RCC 7860 (cell line): ENCODE measurements at places on chromosomes 12 and 14.

GRCh38 chr12:57033431-57033830 lies 16.5 kb downstream of the MYO1A start:
- no peak for DNase-seq

DNA sequence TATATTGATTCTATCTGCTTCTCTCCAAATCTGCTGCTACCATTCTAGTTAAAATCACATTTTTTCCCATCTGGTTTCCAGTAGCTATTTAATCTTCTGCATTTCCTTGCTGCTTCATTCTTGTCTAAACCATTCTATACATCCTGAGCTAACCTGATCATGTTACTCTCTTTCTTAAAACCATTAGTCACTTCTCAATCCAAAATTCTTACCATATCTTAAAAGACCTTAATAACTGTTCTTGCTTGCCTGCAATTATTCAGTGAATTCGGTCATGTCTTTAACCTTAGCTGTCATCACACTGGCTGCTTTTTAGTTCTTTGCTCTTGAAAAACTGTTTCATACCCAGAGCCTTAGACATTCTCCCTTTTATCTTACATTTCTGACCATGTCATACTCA lies 56.4 kb upstream of the PZP start:
- no peak for DNase-seq

- no peak for DNase-seq
Observed at GRCh38 chr12:6233121-6233971, 33.1 kb downstream of the CD9 start.

DNA sequence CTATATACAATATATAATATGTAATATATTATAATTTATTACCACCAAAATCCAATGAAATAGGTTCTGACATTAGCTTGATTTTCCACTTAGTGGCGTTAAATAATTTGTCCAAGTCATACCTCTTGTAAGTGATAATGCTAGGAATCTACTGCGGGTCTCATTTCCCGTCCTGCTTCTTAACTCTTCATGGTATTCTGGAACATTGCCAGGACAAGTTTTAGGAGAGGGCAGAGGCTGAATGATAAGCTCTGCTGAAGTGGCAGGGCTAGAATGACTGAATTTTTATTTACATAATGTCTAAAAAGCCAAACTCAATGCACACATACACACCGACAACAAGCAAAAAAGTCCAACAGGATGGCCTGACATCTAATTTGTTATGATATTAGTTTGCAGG lies 70.4 kb upstream of the PTPRQ start:
- DNase-seq = no peak

DNA sequence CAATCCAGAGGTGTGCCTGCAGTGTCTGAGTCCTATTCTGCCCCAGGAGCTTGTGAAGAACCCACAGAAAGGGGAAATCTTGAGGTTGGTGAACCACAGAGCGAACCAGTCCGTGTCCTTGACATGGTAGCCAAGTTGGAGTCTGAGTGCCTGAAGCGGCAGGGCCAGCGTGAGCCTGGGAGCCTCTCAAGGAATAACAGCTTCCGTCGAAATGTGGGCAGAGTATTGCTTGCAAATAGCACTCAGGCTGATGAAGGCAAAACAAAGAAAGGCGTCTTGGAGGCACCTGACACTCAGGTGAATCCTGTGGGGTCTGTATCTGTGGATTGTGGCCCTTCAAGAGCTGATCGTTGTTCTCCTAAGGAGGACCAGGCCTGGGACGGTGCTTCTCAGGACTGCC lies 60.5 kb downstream of the ATG14 start:
- DNase-seq = no peak

DNA sequence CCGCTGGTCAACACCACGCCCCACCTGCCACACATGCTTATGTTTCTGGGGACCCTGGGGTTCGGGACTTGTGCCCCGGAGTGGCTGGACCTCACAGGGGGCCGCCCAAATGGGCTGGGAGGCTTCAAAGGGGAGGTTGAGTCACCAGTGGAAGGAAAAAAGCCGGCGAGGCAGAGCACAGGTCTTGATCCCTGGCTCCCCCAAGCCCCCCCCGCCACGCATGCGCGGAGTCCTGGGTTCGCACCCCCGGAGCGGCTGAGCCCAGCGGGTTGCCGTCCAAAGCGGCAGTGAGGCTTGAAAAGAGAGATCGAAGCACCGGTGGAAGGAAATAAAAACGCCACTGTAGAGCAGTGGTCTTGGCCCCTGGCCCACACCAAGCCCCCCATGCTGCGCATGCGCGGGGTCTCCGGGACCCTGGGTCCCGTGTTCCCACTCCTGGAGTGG lies 313.5 kb downstream of the ALG10 start:
- DNase-seq = no peak

DNA sequence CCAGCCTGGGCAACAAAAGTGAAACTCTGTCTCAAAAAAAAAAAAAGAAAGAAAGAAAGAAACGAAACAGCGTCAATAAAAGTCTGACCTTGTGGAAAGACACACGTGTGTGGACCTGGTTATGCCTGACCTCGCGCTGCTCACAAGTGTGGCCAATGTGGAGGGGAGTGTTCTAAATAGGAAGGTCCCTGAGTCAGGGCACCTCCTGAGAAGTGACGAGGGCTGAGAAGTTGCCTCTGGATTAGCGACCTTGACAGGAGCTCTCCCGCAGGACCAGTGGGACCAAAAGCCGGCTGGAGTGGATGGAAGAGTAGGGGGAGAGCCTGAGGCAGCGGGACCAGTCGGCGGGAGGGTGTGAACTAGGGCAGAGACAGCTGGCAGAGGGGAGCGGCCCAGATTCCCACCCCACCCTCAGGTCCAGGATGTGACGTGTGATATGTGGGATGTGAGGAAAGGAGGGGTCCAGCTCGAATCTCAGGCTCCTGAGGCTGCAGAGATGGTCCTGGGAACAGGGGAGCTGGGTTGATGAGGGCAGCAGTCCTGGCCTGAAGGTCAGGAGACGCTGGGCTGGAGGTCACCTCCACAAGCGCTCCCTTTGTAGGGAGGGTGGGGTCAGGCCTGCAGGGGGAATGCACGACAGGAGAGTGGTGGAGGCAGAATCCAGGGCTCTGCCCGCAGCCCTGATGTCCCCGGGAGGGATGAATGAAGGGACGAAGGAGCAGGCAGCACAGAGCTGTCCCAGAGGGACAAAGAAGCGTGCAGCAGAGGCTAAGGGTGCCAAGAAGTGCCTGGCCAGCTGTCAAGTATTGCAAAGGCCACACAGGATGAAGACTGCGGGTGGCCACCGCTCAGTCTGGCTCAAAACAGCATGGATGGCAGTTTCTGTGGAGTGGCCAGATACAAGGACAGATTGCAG lies 24.8 kb upstream of the GPR68 start:
- DNase-seq = no peak

- DNase-seq = no peak
Observed at GRCh38 chr12:104455578-104456416, 951 bp upstream of the CHST11 start.

GRCh38 chr12:65106948-65107347 lies 14.2 kb downstream of the WIF1 start:
- DNase-seq = no peak

- DNase-seq = no peak
Observed at GRCh38 chr12:62919838-62920237, 15.1 kb downstream of the PPM1H start.

- no peak for DNase-seq
Observed at GRCh38 chr12:7293670-7294069, 10.2 kb upstream of the ACSM4 start.

- no peak for DNase-seq
Observed at GRCh38 chr12:2832550-2833127, 2.2 kb downstream of the NRIP2 start.

GRCh38 chr14:76918782-76919394 lies 92.7 kb downstream of the LRRC74A start:
- peak; percentile 90 for DNase-seq

DNA sequence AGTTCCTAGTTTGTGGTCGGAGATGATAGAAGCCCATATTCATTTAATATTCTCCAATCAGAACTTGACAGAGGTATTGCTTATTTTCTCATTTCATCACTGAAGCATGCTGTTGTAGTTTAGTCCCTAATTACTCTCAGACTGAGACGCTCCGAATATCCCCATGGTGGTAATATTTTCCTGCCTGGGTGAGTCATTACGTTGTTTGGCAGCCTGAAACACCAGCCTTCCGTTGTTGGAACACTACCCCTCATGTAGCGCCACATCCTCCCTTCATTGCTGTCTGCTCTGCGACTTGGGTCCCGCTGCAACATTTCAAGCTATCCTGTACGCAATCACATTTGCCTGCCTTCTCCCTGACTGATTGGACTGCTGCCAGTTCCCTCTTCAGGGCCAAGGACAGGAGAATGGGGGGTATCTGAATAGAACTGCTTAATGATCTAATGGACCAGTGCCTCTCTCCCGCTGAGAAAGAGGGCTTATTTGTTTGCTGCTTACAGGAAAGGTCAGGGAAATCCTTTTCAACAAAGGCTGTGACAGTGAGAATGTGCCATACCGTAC lies 369.1 kb downstream of the NPAS3 start:
- no peak for DNase-seq

DNA sequence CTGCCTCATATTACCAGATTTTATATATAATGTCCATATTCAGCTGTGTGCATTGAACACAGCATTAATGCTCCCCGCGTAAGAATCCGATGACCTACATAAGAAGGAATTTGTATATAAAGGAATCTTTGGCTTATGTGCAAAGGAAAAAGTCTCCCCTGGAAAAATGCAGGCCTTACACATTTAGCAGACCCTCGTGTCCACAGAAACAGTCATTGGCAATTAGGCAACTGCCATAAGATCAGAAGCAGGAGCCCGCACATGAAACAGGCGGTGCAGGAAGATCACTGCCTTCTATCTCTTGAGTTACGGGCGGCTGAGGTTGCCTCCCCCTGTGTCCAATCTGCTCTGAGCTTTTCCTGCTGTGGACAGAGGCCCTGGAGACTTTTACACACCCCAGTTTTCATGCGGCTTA lies 63.2 kb upstream of the RFX4 start:
- DNase-seq = no peak

GRCh38 chr12:75951399-75952278 lies 79.9 kb downstream of the PHLDA1 start:
- peak; percentile 20 for DNase-seq

GRCh38 chr12:113082486-113083148 lies 26.1 kb downstream of the DTX1 start:
- no peak for DNase-seq

DNA sequence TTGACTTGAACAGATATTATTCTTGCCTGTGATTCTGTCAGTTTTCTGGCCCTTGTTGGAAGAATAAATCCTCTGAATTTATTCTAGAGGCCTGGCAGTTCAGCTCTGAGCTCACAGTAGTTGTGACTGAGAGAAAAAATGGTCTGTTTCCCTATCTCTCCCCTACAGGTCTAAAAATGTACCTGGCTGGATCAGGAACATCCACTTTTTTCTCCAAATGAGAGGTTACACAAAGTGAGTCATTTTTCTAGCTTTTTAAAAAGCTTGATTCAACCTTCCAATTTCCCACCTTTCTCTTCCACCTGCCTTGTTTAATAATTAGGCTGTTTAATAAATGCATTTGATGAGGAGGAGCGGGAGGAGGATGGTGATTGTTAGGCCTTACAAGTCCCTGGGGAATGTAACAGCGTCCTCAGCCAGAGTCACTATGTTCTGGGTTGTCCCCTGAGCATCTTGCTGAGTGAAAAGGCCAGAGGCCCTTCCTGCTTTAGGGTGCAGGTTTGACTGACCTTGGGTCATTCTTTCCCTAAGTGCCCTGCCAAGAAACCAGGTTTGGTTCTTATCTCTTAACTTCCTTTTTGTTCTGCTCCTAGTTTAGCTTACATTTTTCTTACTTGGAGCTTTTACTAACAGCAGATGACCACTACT lies 91.7 kb upstream of the FUT8 start:
- DNase-seq = no peak

GRCh38 chr12:21775133-21775820 lies 771 bp upstream of the KCNJ8 start:
- no peak for DNase-seq

GRCh38 chr14:92675976-92676375 lies 72.5 kb downstream of the LGMN start:
- no peak for DNase-seq

GRCh38 chr14:44962334-44963043 lies 499 bp downstream of the TOGARAM1 start:
- DNase-seq = no peak

GRCh38 chr12:6563448-6564050 lies 4.5 kb downstream of the NOP2 start:
- no peak for DNase-seq

- DNase-seq = no peak
Observed at GRCh38 chr12:2451025-2451424, 343.7 kb upstream of the FKBP4 start.

- no peak for DNase-seq
Observed at GRCh38 chr14:90600619-90601018, 203.8 kb downstream of the CALM1 start.

DNA sequence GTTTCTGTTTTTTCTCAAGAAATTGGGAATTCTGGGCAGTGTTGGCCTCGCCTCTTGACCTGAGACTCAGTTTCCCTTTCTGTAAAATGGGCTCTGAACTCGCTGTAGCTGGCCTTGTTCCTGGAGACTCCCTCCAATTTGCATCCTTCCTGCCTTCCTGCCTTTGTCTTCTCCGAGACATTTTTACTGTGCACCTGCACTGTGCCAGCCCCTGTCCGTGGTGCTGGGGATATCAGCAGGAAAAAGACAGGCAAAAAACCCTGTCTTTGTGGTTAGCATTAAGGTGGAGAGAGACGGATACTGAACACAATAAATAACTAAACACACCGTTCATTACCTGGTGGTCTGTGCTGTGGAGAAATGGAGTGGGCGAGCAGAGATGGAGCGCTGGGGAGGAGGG lies 129.8 kb downstream of the AACS start:
- DNase-seq = no peak

DNA sequence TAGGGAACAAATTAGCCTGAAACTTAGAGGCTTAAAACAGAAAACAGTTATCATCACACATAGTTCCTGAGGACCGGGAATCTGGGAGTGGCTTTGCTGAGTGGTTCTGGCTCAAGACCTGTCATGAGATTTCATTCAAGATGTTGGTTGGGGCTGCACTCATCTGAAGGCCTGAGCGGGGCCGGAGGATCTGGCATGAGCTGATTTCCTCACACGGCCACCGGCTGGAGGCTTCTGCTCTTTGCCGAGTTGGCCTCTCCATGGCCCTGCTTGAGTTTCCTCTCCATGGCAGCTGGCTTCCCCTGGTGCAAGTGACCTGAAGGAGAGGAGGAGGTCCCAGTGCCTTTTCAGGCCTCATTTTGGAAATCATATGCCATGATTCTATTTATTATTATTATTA lies 128.1 kb downstream of the PAPOLA start:
- no peak for DNase-seq

GRCh38 chr12:93174048-93174447 lies 203.7 kb upstream of the NUDT4 start:
- no peak for DNase-seq

DNA sequence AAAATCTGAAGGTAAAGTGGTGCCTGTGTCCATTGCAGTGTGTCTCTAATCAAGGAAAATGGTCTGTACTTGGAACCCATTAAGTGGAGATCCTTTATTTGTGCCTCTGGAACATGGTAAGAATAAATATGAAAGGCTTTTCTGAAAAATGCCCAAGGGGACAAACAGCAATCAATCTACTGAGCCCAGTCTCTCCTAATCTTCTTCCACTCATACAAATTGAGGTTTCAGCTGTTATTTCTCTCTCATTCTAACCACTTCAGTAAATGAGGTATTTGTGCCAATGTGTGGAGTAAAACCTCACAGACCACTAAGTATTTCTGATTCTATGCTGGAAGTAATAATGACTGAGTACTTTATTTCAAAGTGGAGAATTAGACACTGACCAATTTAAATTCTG lies 82.3 kb upstream of the ST8SIA1 start:
- no peak for DNase-seq

- DNase-seq = peak; percentile 42
Observed at GRCh38 chr12:32533971-32534590, 134.7 kb downstream of the FGD4 start.

GRCh38 chr14:65639216-65639615 lies 226.7 kb downstream of the FUT8 start:
- no peak for DNase-seq
